ENCODE measurements at places on chromosomes 2 and 18.

- DNase-seq = no peak
These were observed 43.8 kb upstream of the CYP26B1 start for GRCh38 chr2:72191441-72191840.

GRCh38 chr2:207546822-207547221 lies 17.1 kb downstream of the CREB1 start:
- no peak for DNase-seq

DNA sequence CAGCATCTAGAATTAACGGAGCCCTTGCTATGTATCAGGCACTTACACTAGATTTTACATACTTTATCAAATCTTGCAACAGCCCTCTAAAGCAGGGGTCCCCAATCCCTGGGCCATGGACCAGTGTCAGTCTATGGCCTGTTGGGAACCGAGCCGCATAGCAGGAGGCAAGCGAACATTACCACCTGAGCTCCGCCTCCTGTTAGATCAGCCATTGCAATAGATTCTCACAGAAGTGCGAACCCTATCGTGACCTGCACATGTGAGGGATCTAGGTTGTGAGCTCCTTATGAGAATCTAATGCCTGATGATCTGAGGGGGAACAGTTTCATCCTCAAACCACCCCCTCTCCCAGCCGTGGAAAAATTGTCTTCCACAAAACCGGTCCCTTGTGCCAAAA lies 13.4 kb downstream of the DNAJB2 start:
- DNase-seq = no peak

DNA sequence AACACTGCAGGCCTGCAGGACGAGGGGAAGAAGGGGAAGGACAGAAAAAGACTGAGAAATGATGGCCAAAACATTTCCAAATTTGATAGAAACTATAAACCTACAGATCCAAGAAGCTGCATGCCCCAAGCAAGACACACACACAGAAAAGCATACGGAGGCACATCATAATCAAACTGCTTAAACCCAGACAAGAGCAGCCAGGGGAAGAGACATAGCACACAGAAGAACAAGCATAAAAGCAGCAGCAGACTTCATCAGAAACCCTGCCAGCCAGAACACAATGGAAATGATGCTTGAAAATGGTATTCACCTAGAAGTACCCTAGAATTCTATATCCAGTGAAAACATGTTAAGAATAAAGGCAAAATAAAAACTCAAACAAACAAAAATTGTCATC lies 57.2 kb upstream of the RNU4ATAC start:
- no peak for DNase-seq

- DNase-seq = no peak
These were observed 95.3 kb upstream of the RMDN2 start for GRCh38 chr2:37829616-37830395.

DNA sequence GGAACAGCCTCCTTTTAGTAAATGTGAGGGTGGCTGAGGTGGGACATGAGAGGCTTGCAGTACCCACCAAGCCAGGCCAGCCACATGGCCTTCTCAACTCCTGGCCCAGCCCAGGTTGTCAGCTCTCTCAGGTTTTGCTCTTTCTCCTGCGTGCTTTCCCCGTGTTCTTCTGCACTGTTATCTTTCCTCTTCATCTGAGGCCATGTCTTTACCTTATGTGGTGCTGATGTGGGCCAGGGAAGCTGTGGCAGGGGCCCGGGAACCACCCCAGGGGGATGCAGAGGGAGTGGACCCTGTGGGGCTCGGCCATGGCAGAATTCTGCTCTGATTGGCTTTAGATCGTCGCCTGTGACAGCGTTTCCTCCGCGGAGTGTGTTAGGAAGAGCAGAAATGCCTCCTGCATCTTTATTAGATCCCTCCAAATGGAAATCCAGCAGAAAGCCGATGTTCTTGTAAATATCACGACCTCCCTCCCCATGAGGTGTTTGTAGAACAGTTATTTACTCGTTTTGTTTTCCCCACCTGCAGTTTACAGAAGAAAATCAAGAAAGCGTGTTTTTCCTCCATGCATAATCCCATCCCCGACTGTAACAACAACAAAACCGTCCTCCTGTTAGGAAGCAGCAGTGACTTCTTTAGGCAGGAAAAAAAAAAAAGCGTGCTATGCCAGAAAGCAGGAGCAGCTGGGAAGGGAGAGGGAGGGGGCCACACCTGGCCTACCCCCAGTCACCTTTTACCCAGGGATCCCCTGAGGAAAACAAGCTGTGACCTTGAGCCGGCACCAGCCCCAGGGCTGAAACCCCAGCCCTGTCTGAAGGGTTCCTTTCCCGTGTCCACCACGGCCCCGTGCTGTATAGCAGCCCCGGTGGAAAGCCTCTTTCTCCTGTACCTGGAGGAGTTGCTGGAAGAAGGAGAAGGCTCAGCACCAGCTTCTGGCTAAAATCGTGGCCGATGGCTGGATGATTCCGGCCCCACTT lies 54.8 kb downstream of the HPCAL1 start:
- DNase-seq = no peak

GRCh38 chr2:195594248-195594647 lies 62.8 kb upstream of the SLC39A10 start:
- DNase-seq = no peak

DNA sequence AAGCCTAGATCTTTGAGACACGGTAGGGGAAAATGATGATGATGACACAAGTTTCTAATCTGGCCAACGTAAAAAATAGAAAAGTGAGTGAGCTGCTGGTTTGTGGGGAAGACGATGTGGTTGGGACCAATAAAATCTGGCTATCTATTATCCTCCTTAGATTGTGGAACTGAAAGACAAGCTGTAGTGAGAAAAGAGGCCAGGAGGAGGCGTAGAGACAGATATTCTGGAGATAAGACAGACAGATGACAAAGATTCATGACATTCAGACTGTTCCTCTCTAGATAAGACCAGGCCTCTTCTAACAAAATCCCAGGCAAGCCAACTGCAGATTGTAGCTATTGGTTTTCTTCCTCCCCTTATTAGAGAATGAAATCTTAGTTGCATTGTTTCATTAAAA lies 376.3 kb upstream of the UBE2E3 start:
- peak; percentile 36 for DNase-seq

DNA sequence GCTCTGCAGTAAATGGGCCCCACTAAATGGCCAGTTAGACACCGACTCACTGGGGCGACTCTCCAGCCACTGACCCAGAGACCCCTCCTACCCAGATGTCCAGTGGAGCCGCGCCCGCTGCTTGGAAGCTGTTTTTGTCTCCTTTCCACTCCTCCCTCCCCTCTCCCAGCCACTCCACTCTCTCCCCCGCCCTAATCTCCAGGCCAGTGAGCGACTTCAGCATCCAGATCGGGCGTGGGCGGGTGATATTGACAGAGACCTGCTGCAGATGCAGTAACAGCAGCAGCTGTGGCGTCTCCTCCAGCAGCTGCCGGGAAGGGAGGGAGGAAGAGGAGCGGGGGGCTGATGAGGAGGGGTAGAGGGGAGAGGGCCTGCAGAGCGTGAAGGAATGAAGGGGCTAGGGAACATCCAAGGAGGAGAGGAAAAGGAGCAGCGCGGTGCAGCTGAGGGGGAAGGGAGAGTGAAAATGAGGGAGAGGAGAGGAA lies at the start of gene SCN7A:
SCN7A (minus strand) TSS at position 110 of the 485 bp plus-strand sequence. CDS start 16,553 bp downstream, outside the sequence.
- DNase-seq = peak; percentile 7

DNA sequence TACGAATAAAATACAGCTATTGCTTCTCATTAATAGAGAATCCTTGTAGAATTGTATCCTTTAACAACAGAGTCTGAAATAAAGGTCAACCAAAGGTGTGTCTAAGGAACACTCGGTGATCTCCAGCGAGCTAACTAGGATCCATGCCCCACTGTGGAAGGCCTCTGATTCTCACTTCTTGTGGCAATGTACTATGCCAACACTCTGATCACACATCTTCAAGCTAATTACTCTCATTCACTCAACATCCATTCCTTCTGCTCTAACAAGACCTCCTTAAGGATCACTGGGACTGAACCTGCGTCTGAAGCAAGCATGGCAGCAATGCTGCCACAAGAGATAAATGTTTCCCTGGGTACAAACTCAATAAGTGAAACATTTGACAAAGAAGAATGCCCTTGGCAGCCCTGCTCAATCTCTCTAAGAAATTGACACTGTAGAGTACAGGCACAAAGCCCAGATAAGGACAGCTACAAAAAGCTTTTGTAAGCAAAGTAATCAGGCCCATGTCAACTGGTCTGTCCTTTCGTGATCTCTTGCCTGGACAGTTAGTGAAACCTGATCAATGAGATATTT lies 74.6 kb upstream of the PARD3B start:
- DNase-seq = no peak

GRCh38 chr2:28956415-28956826 lies 24.7 kb upstream of the TOGARAM2 start:
- DNase-seq = peak; percentile 76
